Bronchial epithelial cell (primary cell): ENCODE measurements at places on chromosomes 1 and 21.

- DNase-seq: no peak
Observed at GRCh38 chr21:23612210-23612609, 1995.1 kb downstream of the MRPL39 start.

GRCh38 chr1:53738205-53739108 lies 507 bp downstream of the GLIS1 start:
- DNase-seq: no peak

- DNase-seq: no peak
Observed at GRCh38 chr21:41772351-41773080, 5.7 kb upstream of the RIPK4 start.

DNA sequence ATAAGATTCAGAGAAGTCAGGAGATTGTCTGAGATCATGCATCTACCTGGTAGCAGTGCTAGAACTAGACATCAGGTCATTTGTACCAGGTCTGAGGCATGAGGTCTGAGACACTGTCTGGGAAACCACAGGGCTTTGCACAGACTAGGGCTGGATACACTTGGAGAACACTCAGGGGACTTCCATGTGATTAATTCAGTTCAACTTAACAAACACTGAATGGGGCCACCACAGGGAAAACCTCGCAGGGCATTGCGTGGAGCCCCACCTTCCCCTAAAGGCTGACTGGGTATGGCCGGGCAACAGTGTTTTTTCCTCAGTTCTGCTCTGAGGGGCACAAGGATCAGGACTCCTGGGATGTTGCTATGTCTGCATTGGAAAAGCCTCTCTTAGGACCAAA lies 86.5 kb upstream of the WARS2 start:
- DNase-seq: no peak

- no peak for DNase-seq
Observed at GRCh38 chr1:183239793-183240525, 53.9 kb downstream of the LAMC2 start.

DNA sequence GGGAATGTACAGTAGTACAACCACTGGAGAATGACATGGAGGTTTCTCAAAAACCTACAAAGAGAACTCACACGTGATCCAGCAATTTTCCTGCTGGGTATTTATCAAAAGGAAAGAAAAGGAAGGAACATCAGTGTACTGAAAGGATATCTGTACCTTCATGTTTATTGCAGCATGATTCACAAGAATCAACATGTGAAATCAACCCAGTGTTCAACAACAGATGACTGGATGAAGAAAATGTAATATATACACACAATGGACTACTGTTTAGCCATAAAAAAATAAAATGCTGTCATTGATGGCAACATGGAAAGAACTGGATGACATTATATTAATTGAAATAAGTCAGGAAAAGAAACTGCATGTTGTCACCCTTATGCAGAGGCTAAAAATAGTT lies 19.0 kb upstream of the CYP4A11 start:
- DNase-seq: peak; percentile 25

GRCh38 chr1:18849261-18849711 lies 10.2 kb downstream of the TAS1R2 start:
- DNase-seq: no peak

DNA sequence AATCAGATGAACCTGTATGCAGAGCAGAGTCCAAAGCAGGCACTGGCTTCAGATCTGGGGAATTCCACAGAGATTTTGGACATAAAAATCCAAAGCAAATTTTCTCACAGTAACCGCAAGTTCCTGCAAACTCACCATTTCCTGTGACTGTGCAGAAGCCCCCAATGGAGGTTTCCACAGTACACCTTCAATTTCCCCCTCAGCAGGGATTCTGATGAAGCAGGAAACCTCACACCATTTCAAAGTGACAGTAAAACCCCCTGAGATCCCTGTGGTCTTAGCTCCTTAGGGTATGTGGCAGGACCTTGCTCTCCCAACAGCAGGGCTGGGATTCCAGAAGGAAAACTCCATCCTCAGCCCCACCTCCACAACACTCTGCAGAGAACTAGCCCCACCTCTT lies 6.0 kb upstream of the TGFBR3 start:
- DNase-seq: no peak
